ENCODE measurements at places on chromosomes 1 and 21.
A peak's percentile ranks its signal among the peaks of the same experiment; 100 is the strongest.

DNA sequence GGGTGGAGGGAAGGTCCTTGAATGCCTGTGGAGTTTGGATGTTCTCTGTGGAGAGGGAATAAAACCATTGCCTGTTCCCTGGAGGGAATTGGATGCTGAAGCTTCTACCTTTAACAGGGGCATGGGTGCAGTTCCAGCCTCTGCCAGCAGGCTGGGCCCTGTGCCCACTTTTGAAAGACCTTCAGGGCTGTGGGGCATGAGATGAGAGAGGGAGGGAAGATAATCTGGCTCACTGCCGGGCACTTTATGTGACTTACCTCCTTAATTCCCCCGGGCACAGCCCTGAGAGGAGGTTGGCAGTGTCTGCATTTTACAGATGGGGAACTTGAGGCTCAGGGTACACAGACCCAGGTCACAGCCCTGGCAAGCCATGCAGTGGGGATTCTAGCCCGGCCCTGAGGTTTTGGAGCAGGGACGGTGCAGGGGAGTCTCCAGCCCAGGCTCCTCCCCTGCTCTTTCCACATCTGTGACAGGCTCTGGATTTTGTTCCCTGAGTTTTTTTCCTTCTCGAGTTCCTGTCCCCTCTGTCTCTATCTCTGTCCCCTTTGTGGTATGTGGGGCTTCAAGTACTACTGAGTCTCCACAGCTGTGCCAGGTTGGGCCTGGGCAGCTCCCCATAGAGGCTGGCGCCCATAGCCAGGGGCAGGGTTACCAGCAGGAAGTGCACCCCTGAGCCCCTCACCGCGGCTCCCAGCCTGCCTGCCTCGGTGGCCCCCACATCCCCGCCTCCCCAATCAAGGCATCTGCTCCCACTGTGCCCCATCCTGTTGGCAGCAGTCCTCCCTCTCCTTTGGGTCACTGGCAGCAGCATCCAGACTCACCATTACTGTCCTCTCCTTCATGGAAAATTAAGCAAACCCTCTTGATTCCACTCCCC is 14.0 kb upstream of the THEMIS2 start:
- DNase-seq, result peak; percentile 86

- no peak for DNase-seq
These were observed 70.7 kb upstream of the DAB1 start for GRCh38 chr1:57494530-57495079.

DNA sequence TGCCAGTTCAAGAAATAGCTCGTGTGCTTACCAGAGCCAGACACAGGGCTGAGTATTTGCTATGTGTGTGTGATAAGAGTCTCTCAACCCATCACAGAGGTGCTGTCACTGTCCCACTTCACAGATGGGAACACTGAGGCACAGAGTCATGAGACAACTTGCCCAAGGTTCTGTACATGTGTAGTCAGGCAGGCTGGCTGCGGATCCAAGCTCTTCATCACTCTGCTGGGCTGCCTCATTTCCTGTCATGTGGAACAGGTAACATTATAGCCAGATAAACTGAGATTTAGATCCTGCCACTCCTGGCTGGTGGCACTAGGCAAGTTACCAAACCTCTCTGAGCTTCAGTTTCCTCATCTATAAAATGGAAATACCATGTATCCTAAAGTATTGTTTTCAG is 77.8 kb downstream of the ITPKB start:
- DNase-seq, result no peak

DNA sequence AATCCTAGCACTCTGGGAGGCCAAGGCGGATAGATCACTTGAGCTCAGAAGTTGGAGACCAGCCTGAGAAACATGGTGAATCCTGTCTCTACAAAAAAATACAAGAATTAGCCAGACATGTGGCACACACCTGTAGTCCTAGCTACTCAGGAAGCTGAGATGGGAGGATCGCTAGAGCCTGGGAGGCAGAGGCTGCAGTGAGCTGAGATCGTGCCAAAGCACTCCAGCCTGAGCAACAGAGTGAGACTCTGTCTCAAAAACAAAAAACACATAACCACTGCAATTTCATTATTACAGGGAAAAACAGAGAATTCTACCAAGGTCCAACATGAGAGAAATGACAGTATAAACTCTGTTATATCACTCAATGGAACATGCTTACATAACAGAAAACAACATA is 4.4 kb upstream of the TOMM20 start:
- DNase-seq, result no peak

GRCh38 chr1:43177691-43178090 is 5.6 kb downstream of the CFAP57 start:
- DNase-seq, result no peak

DNA sequence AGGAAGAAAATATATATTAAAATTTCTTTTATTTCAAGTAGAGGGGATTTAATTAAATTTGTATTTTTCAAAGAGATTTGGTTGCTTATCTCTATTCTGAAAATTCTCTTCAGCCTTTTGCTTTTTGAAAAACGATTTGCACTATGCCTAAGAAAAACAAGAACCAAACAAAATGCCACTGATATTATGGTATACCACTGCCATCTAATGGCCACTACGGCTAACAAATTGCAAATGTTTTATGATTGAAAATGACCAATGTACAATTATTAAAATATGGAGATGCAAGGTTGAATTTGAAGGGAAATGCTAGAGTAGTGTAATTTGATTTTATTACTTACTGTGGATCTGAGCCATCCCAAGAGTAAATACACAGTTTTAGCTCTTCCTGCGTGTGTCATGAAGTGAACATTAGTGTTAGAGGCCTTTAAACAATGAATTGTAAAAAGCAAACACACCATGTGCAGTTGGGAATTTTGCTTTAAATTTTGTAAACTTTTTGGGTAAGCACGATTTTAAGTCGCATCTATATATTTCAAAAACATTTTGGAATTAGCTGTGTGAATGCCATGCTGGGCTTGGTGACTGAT is 137.4 kb upstream of the USP25 start:
- peak; percentile 25 for DNase-seq

DNA sequence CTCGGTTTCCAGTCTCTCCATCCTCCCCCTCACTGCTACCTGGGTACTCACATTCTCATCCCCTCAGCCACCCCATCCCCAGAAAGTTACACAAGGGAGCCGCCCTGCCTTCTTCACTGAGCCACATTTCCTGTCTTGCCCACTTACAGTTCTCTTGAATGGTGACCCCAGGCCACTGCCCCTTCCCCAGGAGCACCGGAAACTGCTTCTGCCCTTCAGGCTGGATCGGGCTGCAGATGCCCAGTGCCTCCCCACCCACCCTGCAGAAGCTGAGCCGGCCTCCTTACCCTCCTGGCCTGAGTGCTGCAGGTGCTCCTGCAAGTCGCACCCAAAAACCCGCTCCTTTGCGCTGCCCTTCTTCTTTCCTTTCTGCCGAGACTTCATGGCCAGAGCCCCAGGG is 450 bp downstream of the ARHGAP30 start:
- DNase-seq, result peak; percentile 23

DNA sequence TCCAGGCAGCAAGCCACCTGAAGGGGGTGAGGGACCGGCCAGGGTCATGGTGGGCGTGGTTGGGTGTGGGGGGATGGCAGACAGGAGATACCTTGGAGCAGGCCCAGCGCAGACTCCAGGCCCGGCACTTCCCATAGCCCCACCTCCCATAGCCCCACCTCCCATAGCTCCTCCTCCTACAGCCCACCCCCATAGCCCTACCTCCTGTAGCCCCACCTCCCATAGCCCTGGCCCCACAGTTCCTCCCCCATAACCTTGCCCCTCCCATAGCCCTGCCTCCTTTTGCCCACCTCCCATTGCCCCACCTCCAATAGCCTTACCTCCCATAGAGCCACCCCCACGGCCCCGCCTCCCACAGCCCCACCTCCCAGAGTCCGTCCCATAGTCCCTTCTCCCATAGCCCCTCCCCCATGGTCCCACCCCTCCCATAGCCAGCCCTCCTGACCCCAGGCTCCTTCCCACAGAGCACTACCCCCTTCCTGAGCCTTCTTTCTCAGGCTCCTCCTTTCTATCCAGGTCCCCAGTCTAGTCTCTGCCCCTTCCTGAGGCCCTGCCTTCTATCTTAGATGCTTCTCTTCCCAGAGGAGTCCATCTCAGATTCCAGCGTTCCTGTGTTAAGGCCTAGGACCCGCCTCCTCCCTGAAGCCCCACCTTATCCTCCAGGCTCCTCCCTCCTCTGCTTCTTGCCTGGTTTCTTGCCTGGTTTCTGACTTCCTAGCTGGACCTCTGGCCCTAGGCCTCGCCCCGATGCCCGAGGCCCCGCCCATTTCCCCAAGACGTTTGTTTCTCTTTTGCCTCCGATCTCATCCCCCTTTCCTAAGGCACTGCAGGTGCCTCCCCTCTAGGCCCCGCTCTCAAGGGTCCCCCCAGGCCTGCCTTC is 46.8 kb downstream of the PTPRU start:
- DNase-seq, result peak; percentile 22

DNA sequence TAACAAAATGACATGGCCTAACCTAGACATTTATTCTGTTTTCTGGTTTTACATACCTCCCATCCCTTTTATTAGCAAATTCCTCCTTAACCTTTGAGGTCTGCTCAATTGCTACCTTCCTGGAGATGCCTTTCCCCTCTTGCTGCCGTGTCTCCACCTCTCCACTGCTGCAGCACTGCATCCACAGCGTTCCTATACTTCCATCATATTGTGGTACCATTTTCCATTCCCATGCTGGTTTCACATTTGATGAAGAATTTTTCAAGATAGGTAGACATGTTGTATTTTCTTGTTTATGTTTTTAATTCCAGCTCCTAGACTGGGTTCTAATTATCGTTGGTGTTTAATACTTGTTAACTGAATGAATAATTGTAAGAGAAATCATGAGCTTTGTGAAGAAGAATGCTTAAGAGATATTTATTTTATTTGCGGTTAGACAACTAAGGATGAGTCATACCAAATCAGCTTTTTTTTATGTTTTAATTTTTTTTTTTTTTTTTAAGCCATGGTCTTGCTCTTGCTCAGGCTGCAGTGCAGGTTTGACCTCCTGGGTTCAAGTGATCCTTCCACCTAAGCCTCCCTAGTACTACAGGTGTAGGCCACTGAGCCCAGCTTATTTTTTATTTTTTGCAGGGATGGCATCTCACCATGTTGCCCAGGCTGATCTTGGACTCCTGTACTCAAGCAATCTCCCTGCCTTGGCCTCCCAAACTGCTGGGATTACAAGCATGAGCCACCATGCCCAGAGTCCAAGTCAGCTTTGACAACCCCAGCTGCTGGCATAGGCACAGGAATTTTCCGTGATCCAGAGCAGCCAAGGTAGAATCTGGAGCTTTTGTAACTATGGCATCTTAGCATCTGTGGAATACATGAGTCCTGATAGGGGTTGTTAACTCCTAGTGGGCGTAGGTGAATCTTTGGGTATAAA is 44.0 kb downstream of the ATP6V1G3 start:
- no peak for DNase-seq

DNA sequence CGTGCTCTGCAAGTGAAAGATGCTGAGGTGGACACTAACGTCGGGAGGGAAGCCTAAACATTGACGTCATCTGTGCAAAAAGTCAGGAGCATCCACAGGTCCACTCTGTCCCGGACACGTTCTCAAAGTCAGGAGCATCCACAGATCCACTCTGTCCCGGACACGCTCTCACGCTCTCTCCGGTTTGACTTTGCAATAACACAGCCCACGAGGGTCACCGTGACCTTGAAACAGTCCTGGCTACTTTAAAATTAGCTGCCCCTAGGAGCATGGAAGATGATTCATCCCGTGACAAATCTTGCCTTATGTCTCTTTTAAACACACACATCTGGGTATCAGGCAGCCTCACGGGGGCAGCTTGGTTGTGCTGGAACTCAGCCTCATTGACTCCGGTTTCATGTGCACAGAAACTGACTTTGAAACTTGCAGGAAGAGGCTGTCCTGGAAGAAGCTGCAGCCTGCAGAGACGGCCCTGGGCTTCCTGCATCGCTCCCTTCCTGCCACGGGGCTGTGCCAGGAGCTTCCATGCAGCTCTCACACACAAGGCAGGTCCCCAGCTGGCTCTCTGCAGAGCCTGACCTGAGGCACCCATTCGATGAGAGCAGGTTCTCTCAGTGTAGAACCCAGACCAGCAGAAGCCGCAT is 18.1 kb upstream of the COL18A1 start:
- no peak for DNase-seq

DNA sequence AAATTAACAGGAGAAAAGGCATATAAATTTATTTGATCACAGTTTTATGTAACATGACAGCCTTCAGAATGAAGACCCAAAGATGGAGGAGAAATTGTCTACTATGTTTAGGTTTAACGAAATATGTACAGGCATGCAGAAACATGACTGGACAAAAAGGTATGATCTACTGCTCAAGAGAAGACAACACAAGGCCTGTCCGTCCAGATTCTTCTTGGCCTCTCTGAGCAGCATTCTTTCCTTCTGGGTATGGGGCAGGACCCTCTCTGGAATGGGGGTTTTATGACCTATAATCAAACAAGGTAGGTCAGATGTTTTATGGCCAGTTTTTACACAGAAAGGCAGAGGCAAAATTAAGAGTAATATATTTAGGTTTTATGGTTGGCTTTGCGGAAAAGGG is 13.5 kb upstream of the SYNJ1 start:
- DNase-seq, result no peak

- no peak for DNase-seq
These were observed 94.4 kb downstream of the COLGALT2 start for GRCh38 chr1:183942933-183943693.

GRCh38 chr1:74963120-74963519 is 171.1 kb upstream of the LHX8 start:
- DNase-seq, result no peak

DNA sequence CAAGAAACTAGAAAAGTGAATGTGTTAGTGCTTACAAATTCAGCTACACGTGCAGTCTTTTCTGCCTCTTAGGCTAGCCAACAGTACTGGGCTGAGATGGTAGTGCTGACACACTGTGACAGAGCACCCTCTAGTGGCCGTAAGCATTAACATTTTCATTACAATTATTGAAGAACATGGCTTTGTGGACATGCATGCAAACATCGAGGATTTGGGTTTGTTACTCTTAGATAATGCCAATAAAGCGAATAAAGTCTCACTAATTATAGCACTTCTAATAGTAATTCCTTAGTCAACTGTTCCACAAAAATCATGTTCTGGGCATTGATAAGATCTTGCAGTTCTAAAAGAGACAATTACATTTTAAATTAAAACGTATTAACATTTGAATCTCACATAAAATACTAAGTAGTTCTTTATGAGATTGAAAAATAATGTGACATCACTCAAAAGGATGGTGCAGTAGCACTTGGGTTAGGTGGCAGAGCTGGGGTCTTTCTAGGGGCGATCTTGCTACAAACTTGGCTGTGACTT is 47.1 kb downstream of the MYSM1 start:
- DNase-seq, result peak; percentile 76

- peak; percentile 25 for DNase-seq
These were observed 110.0 kb downstream of the ADSS2 start for GRCh38 chr1:244341455-244342450.

- no peak for DNase-seq
These were observed 546 bp downstream of the SKI start for GRCh38 chr1:2228694-2229036.

- no peak for DNase-seq
These were observed 46.3 kb downstream of the HTR6 start for GRCh38 chr1:19710825-19711611.
